ENCODE measurements at places on chromosomes 1 and 21.

- no peak for DNase-seq
Measured at GRCh38 chr1:243982447-243983018, 68.5 kb upstream of the ZBTB18 start.

GRCh38 chr21:38430401-38430984, 67.8 kb downstream of the ERG start:
- DNase-seq, result no peak

DNA sequence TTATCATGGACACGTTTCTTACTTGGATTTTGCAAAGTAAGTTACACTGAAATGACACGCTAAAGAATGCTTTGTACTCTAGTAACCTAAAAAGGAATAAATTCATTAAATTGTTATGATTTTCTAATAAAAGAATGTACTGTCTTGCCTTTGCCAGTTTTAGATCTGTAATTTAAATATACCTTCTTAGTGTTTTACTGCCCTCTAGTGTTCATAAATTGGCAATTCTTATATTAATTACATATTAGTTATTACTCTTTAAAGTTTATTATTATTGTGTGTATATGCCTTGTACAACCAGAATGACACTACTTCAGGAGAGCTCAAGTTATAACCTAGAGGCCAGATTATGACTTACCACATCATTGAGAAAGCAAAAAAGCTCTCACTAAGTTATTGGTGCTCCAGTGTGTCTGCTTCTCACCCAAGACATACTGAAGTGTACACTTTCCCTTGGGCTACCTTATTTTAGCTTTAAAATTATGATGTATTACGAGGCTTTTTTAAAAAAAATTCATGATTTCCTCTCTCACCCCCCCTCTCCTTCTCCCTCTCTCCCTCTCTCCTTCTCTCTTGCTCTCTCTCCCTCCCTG, 169.9 kb downstream of the HS2ST1 start:
- DNase-seq, result no peak

GRCh38 chr1:18724801-18725200, 94.2 kb downstream of the PAX7 start:
- DNase-seq, result no peak

GRCh38 chr1:205579711-205580110, 52.1 kb downstream of the ELK4 start:
- no peak for DNase-seq

DNA sequence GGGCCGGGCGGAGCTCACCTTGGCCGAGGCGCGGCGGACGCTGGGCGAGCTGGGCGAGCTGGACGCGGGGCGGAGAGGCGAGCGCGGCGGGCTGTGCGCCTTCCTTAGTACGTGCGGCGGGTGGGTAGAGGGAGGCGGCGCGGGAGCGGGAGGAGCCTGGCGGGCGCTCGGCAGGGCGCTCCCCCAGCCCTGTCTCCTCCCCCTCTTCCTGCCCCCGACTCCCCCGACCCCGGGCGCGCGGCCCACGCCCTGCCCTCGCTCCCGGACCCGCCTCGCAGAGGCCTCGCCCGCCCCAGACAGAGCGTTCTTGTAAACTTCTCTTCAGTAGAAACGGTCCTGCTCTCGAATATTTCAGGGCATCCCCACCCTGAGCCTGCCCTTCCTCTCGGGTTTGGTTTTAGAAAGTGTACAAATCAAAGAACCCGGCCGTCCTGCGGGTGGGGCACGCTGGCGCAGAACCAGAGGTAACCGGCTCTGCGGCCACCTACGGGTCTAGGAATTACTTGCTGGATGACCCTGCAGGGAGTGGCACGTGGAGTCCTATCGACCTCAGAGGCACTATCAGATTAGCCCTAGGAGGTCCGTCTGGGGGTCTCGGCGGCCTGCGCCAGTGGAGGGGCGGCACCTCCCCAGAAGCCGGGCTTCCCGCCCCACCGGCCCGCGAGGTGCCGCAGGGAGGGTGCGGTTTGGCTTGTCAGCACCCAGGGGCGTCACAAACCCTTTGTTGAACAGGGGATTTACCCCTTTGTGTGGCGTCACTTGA, at the start of gene S100A10:
Gene S100A10, minus strand, starts transcription at position 126 of the 763 bp plus-strand sequence. CDS start 7,629 bp downstream, outside the sequence.
- peak; percentile 78 for DNase-seq

- DNase-seq, result no peak
Measured at GRCh38 chr1:13968361-13968760, 268.4 kb downstream of the PRDM2 start.

DNA sequence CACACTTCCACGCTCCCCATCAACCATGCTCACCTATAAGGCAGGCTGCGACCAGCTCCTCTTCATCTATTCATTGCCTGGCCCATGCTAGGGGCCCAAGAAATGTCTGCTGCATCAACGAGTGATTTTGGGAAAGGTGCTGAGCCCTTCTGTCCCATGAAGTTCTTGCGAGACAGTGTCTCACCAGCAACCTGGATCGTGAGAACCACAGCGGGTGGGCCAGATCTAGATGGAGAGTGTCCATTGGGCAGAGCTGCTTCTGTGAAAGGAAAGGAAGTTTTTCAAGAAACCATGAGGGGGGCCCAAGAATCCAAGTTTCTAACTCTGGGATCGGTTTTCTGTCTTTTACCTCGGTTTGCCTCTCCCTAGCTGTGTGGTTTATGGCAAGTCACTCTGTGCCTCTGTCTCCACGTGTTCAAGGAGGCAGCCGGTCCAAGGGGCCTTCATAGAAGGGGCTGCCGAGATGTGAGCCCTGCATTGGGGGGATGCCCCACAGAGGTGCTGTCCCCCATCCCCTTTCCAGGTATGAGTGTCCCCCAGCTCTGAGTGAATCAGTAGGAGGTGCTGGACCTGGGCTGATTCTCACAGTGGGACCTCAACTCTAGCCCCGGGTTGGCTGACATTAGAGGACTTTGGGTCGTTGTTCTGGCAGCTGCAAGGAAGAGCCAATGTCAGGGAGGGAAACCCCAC, 8.3 kb upstream of the PADI1 start:
- peak; percentile 13 for DNase-seq

- no peak for DNase-seq
Measured at GRCh38 chr1:155295183-155295941, 5.9 kb downstream of the PKLR start.

DNA sequence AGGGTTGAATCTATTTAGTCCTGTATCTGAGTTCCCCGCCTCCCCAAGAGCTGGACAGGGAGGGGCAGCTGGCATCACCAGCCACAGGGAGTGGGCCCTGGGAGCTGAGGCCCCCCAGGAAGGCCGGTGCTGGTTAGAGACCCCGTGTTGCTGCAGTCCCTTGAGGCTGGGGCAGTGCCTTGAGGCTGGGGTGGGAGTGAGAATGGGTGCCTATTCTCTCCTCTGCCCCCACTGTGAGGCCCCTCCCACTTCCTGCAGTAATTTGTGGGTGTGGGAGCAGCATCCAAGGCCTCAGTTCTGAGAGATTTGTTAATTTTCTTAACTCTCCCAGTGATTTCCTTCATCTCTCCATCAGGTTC, 2.5 kb upstream of the TRAPPC3 start:
- no peak for DNase-seq

DNA sequence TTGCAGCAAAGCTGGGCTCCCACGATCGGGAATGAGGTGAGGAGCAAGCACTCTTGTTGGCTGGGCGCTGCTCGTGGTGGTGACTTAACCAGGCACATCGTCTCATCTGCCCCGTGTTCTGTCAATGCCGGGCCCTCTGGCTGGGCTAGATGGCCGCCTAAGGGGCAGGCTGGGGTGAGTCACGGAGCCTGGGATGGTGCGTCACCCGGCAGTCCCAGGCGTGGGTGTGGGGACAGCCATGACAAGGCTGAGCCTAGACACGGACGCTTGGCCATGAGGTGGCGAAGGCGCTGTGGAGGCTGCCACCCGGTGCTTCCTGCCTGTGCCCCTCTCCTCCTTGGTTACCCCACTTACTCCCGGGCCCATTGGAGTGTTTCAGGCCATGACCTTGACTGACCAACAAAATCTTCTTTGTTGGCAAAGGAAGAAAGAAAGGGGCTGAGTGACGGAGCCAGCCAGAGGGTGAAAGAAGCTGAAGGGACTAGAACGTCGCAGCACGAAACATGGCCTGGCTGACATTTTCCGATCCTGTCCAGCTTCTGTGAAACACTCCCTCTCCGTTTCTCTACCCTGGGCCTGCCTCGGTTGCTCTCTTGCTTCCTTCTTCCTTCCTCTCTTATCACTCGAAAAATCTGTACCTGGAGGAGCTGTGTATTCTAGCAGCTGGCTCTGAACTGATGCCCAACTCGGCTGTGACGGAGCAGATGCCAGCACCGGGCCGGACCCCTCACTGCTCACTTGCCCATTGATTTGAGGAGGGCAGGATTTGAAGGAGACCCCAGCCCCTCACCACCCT, 596 bp downstream of the CD247 start:
- peak; percentile 92 for DNase-seq

DNA sequence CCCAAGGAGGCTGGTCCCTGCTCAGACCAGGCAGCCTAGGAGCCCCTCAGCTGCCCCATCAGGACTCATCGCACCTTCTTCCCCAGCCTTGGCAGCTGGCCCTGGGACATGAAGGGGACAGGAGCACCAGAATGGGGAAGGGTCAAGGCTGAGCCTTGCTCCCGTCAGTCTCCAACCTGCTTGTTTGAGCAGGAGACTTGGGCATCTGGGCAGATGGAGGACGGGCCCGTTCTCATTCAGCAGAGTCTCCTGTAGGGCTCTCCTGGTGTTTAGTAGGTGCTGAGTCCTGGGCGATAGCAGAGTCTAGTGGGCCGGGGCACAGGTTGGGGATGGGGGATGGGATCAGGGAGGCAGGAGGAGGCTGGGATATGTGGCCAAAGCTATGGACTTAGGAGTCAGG, 47.4 kb upstream of the WNT4 start:
- DNase-seq, result no peak

DNA sequence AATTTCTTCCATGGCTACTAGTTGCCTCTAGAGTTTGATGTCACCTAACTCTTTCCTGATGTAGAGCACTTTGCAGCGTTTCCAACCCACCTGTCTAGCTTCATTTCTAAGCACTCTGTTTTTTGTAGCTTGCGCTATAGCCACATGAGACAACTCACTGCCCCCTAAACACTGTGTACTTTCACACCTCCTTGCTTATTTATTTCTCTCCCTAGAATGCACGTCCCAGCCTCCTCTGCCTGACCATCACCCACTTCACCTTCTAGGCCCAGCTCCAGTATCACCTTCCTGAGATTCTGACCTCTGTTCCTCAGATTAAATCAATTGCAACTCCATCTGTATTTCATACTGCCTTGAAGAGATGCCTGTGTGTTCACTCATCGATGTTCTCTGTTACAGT, 32.5 kb downstream of the MACF1 start:
- no peak for DNase-seq

DNA sequence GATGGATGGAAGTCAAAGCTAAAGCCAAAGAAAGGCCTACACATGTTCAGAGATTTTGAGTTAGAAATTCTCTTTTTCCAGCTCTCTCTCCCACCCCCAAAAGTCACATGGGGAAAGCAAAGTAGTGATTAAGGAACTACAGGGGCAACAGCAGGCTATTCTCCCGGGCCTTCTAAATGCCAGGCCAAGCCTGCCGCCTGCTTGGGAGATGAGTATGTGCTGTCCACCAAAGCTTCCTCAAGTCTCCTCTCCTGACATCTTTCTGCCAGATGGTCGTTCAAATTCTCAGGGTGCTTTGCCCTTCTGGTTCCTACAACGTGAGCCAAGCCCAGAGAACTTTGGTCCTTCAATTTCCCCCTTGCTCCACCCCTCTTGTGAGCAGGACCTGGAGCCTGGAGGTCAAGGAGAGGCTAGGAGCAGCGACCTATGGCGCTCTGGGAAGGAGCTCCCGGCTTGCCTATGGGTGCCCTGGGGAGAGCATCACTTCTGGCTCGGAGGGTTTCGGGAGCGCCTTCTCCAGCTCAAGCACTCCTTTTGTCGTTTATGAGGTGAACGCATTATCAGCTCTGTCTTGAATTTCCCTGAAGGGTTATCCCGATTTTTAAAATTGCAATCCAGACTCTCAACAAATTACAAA, 4.4 kb upstream of the PRRX1 start:
- DNase-seq, result no peak

- DNase-seq, result peak; percentile 80
Measured at GRCh38 chr1:248924696-248925532, 18.9 kb downstream of the PGBD2 start.

DNA sequence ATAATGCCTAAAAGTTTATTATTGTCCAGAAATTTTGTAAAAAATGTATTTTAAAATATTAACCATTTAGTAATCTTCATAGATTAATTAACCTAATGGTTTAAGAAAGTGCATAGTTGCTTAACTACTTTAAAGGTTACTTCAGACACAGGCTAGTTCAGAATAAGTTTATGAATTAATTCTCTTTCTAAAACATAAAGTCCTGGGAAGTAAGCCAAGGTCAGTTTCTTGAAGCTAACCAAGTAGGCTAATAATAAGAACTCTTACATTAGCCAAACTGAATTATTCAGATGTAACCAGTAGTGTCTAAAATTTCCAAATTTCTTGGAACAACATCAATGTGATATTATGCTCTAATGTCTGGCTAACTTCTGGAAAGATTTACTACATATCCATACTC, 790.4 kb downstream of the NCAM2 start:
- no peak for DNase-seq

DNA sequence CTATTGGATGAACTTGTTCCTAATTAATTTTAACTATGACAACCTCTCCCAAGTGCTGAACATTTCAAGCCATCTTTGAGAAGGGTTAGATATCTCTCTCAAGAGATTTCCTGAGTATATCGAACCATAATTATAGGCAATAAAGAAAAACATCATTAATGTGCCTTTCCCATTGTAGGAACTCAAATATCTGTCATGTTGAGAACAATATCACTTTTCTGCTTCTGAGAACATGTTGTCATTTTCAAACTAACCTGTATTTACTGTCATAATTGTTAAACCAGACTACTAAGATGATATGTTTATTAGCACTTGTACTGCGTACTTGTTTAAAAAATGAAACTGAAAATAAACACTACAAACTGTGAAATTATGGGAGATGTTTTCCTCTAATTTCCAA, 4.3 kb downstream of the EPS15 start:
- no peak for DNase-seq

DNA sequence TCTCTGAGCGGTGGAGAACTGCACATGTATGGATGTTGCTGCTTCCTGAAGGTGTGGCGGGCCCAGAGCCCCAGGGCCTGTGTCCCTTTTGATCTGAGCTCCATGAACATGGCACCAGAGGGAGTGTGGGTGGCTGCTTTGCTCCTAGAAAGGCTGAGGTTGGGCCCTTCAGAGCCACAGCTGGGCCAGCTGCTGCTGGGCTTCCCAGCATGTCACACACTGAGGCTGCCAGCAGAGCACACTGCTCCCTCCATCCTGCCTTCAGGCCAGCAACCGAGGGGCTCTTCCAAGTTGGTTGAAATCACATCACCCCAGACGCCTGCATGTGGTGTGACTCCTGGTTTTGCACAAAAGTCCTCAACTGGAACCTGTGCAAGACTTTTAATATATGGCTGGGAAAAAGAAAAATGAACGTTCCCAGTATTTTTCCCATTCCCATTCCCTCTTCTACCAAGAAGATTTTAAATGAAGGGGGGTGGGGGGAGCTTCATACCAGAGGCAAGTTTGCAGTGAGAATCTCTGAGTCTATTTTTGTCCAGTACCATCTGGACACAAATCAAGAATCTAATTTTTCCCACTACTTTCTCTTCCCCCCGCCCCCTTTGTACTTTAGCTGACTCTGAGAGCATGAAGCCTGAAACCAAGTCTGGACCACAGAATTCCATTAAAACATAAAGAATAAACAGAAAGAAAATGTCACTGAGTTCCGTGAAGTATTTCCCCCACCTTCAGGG, 26.2 kb upstream of the NGF start:
- no peak for DNase-seq

All from adrenal gland (tissue), 19 donors.